ENCODE measurements at places on chromosomes 13 and 19.

GRCh38 chr19:5857203-5858081, 6.2 kb upstream of the FUT3 start:
- DNase-seq, result no peak

- DNase-seq, result no peak
Observed at GRCh38 chr13:78299832-78300623, 303.3 kb downstream of the POU4F1 start.

- DNase-seq, result no peak
Observed at GRCh38 chr13:47004027-47004426, 107.2 kb upstream of the HTR2A start.

DNA sequence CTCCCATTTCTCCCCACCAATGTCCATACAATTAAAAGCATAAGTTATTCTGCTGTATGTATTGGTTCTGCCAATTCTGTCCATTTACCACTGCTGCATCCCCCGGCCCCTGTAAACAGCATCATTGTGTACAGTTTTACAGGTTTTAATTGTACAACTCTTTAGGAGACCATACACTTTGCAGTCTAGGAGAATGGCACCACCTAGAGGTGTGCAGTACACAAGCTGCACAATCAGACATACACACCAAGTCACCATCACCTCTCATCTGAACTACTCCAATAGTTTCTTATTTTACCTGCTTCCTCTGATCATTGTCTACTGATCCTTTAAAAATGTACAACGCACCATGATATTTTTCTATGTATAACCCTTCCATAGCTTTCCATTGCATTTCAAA, 855.9 kb upstream of the KLHL1 start:
- no peak for DNase-seq

DNA sequence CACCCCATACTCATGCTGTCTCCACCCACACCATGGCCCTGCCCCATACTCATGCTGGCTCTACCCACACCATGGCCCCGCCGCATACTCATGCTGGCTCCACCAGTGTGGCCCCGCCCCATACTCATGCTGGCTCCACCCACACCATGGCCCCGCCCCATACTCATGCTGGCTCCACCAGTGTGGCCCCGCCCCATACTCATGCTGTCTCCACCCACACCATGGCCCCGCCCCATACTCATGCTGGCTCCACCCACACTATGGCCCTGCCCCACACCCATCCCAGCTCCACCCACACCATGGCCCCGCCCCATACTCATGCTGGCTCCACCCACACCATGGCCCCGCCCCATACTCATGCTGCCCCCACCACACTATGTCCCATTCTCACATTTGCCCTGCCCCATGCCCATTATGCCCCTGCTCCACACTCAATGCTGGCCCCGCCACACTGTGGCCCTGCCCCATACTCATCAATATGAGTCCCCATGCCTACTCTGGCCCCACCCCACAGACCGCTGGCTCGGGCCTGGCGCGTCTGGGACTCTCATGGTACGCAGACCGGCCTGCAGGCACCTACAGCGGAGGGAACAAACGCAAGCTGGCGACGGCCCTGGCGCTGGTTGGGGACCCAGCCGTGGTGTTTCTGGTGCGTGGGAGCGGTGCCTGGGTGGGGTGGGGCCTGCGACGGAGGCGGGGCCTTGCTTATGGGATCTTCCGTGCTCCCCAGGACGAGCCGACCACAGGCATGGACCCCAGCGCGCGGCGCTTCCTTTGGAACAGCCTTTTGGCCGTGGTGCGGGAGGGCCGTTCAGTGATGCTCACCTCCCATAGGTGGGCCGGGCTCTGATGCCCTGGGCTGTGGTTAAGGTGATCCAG, 3.7 kb upstream of the ARHGAP45 start:
- DNase-seq, result no peak

GRCh38 chr19:10988921-10989320, 28.1 kb downstream of the SMARCA4 start:
- no peak for DNase-seq

DNA sequence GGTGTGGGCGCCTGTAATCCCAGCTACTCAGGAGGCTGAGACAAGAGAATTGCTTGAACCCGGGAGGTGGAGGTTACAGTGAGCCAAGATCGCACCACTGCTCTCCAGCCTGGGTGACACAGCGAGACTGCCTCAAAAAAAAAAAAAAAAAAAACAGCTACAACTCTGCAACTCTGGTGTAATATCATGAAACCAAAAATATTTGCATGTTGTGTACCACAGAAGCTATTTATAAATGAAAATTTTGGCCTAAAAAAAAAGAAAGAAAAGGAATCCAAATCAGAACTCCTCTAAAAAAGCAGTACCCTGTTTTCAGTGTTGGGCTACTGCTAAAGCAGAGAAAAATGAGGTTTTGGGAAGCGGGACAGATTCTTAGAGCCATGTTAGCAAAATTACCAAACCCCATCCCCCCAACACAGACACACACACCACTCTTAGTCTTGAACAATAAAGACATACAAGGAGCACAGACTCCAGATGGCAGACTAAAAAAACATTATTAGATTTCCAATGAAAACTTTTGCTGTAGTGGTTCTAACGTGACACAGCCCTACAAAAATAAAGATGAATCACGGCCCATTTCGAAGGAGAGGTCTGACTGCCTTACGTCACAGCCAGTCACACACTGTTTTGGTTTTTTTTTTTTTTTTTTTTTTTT, 51.5 kb downstream of the INSR start:
- DNase-seq, result no peak

DNA sequence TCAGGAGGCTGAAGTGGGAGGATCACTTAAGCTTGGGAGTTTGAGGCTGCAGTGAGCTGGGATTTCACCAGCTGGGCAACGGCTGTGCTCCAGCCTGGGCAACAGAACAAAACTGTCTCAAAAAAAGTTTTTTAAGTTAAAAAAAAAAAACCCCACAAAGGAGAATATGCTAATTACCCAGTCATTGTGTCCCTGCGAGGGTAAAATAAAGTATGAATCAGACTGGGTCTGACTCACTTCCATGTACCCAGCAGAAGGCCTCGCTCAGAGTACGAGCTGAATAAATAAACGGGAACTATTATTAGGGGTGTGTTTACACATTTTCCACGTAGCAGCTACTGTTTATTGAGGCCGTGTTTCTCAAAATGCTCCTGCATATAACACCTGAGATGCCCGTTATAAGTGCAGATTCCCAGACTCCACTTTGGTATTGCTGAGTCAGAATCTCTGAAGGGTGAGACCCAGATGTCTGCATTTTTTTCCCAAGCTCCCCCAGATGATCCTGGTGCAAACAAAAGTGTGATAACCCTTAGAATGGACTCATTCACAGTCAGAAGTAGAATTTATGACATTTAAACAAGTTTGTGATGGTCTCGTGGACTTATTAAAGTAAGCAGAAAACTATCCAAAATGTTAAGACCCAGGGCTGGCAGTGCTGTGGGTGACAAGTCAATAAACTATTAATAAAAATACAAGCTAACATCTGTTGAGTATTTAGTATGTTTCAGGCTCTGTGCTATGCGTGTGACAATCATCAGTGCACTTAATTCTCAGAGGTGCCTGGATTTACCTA, 28.2 kb downstream of the KCNC3 start:
- no peak for DNase-seq

- DNase-seq, result no peak
Observed at GRCh38 chr13:50599046-50599445, 244.4 kb downstream of the DLEU7 start.

- DNase-seq, result no peak
Observed at GRCh38 chr13:25588336-25589060, 216.7 kb downstream of the ATP8A2 start.

DNA sequence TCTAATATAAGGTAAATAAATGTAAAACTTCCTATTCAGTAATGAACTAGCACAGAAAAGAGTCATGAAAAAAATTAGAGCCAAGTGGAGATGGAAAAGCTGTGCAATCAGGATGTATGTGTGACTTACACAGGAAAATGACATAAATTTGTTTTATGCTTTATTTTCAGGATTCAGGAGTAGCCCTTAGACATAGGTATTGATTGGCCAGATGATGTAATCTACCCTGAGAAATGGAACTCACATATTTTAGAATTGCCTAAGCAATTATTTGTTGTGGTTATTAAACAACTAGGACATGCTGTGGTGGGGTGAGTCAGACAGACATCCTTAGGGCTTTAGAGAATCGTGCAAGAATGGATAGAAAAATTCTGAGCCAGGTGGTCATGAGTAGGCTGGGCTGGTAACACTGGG, 110.6 kb downstream of the PCDH9 start:
- DNase-seq, result no peak

GRCh38 chr13:25733001-25733491, 318.8 kb downstream of the SHISA2 start:
- DNase-seq, result no peak

- DNase-seq, result no peak
Observed at GRCh38 chr13:39321574-39321973, 281.4 kb downstream of the LHFPL6 start.

GRCh38 chr13:50361282-50361681, 346.0 kb downstream of the KCNRG start:
- no peak for DNase-seq

DNA sequence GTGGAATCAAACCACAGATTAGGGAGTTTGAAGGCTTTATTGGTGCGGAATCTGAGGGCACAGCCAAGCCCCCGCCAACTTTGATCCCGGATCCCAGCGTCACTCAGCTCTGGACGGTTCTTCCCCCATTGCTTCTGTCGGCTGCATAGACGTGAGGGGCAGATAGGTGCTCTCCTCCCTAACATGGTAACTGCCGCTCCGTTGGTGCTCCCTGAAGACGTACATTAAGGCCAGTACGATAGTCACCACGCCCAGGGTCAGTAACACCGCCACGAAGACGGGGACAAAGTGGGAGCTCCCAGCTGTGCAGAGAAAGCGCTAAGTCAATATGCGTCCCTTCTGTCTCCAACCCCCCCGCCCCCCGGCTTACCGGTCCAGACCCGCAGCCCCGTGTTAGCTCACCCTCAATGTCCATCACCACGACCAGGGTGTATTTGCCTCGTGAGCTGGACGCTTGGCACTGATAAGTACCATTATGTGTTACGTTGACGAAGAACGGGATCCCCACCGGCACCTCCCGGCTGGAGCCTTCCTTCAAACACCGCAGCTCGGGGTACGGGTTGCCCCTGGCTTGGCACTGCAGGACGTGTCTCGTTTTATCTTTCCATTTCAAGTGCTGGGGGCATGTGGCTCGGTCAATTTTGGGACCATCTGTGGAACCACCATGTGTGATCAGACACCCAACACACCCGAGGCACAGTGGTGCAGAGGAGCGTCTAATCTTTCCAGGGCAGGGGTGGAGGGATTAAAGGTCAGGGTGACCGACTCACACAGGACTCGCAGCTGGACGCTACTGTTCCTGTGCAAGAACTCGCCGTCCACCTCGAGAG, 644 bp upstream of the RAVER1 start:
- no peak for DNase-seq

GRCh38 chr13:40208517-40208916, 457.9 kb downstream of the FOXO1 start:
- DNase-seq, result no peak

DNA sequence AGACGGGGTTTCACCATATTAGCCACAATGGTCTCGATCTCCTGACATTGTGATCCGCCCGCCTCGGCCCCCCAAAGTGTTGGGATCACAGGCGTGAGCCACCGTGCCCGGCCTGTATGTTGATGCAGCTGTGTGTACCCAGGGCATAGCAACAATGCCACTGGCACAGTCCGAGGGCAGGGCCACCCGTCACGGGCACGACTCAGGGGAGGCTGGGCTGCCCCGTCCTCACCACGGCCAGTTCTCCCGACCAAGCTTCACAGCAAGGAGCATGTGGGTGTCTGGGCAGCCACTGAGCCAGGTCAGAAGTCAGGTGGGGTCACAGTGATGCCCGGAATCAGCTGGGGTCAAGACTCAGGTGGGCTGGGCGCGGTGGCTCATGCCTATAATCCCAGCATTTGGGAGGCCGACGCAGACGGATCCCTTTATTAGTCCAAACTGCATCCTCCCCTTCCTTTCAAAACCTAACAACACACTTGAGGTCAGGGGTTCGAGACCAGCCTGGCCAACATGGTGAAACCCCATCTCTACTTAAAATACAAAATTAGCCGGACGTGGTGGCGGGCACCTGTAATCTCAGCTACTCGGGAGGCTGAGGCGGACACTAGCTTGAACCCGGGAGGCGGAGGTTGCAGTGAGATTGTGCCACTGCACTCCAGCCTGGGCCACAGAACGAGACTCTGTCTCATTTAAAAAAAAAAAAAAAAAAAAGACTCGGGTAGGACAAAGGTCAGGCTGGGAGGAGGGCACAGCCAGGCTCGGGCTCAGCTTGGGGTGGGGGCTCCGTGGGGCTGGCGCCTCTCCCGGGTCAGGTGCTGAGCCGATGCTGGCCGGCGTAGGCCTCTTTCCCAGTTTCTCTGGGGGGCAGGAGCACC, 1.2 kb upstream of the CDC34 start:
- DNase-seq, result no peak

GRCh38 chr13:37195621-37196020, 90.2 kb upstream of the CSNK1A1L start:
- no peak for DNase-seq

DNA sequence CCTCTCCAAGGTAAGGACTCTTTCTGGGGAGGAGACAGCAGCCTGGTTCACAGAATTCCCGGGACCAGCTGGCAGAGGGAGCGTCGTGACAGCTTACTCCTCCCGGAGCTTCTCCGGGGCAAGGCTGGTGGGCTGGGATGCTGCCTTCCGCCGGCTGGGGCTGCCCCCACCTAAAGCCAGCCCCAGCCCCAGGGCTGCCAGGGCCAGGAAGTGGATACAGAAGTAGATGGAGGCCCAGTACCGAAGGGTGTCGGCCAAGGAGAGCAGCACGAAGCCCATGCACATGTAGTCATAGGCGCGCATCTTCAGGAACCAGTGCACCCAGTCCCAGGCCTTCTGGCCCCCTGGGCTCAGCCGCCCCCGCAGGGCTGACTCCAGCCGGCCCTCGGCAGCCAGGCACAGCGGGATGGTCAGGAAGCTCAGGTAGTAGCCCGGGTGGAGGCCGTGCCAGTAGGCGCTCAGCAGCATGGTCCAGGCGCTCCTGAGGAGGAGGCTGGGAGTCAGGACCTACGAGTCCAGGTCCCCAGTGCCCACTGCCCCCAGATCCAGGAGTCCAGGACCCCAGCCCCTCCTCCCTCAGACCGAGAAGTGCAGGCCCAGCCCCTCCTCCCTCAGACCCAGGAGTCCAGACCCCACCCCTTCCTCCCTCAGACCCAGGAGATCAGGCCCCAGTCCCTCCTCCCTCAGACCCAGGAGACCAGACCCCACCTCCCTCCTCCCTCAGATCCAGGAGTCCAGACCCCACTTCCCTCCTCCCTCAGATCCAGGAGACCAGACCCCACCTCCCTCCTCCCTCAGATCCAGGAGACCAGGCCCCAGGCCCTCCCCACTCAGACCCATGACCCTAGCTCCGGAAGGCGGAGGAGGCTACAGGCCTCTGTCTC, 1.2 kb upstream of the TMC4 start:
- DNase-seq, result no peak

DNA sequence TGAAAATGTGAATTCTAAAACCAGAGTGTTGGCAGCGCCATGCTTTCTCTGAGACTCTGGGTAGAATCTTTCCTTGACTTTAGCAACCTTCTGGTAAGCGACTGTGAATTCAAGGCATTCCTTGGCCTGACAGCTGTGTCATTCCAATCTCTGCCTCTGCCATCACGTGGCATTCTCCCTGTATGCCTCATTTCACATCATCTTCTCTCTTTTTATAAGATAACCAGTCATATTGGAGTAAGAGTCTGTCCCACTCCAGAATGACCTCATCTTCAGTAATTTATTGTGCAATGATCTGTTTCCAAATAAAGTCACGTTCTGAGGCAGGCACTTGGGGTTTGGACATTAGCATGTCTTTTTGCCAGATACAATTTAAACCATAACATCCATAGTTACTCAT, 103.4 kb upstream of the POSTN start:
- no peak for DNase-seq

GRCh38 chr19:33580026-33580644, 41.6 kb upstream of the CHST8 start:
- no peak for DNase-seq

- DNase-seq, result no peak
Observed at GRCh38 chr19:33780746-33781145, 15.9 kb upstream of the KCTD15 start.
